NCI-H187 (cell line): ENCODE measurements at places on chromosomes 12 and 14.

DNA sequence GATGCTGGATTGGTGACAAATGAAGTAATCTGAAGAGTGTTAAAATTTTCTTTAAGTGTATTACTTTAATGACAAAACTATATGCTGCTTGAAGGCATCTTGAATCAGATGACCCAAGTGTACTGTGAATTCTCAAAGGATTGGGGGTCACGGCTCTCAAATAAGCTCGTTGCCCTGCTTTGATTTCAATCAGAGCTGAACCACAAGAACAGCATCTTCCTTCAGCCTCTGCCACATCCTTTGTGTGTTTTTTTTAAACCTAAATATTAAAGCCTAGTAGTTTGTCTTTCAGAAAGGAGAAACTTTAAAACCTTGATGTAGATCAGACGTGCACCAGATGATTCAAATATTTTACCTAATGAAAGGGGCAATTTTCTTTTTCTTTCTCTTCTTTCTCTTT lies 11.7 kb downstream of the ELK3 start:
- DNase-seq: no peak

- DNase-seq: no peak
These were observed 73.6 kb downstream of the SAMD4A start for GRCh38 chr14:54640506-54640905.

- DNase-seq: no peak
These were observed 95.2 kb downstream of the KCNA5 start for GRCh38 chr12:5138845-5139244.

GRCh38 chr14:72892103-72892878 lies 1.6 kb downstream of the DPF3 start:
- DNase-seq: no peak

- DNase-seq: no peak
These were observed 33.6 kb upstream of the BDKRB2 start for GRCh38 chr14:96170961-96171592.

DNA sequence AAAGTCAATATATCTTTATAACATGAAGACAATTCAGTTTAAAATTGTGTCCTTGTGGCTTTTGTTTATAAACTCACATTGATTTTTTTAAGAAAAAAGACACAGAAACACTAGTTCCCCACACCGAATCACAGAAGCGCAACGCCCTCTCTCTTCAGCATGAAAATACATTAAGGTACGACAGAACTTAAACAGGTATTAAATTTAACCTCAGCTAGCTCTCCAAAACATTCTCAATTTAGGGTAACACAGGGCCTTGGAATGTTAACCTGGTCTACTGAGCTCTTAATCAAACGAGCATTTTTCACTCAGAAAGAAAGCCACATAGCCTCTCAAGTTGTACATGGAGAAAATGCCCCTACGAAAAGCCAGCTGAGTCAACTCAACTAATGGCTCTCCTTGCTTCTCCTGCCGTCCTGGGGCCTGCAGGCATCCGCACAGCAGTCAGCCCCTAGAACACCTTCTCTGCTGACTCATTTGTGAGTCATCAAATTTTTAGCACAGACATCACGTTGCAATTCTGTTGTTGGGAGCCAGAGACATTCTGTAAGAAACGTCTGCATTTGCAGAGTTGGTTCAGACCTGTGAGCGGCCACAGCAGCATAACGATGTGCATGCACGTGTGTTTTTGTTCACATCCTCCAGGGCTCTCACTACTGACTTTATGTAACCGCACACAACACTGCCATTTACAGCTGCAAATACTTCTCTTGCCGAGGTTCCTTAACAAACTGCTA lies 141.6 kb downstream of the ITPR2 start:
- no peak for DNase-seq

DNA sequence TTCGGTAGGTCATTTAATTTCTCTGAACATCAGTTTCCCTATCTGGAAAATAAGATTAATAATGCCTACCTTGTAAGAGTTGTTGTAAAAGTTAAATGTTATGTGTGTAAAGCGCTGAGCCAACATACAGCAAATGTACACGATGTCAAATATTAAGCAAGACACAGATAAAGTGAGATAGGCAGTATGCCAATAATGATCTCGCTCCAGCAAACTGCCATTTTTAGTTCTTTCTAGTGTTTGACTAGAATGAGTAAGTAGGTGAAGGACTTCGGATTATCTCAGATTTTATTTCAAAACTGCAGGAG lies 840 bp downstream of the DHRS7 start:
- DNase-seq: no peak

GRCh38 chr12:104622928-104623327 lies 166.2 kb downstream of the CHST11 start:
- no peak for DNase-seq

GRCh38 chr12:48388460-48388859 lies 37.7 kb upstream of the ZNF641 start:
- no peak for DNase-seq

DNA sequence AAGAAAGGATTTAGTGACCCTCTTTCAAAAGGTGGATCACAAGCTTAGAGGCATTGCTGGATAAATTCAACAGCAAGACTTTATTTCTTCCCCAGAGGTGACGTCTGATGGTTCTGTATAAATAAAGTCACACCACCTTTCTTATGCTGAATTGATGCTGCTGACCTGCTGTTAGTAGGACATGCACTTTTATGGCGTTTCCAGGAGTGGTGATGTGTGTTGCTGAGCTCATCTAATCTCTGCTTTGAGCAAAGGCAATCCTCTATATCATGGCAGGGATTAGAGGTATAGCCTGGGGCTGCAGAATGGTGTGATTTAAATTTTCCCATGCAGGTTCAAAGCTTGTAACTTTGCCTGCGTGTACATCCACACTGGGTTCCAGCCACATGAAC lies 94.9 kb downstream of the ETV6 start:
- no peak for DNase-seq

DNA sequence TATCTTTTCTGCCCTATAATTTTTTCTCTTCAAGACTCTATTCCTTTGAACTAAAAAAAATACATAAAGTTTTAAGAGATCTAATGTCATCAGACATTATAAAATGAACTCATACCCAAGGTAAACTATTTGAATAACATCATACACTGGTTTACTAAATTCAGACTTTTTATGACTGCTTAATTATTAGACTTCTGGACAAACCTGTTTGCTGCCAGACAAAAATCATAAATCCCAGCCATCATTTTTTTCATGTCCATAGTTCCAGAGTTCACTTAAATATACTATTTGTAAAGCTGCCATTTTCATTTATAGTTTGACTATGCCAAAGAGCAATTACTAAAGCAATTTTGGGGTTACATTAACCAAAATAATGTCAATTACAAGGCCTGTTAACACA lies 34.0 kb downstream of the USP44 start:
- DNase-seq: no peak

DNA sequence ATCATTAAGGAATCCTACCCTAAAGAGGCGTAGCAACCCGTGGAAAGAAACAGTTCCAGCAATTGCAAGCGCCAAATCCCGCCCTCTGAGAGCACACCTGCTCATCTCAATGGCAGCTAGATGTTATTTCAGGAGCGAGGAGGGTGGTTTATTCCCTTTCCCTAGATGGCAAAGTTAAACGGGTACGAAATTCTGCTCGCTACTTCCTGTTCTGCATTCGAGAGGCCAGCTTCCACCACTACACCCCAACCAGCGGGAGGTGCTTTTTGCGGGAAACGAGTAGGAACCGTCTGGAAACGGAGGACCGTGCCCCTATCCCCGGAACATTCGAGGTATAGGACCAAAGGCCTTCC lies 536 bp downstream of the VPS29 start:
- DNase-seq: peak; percentile 43

DNA sequence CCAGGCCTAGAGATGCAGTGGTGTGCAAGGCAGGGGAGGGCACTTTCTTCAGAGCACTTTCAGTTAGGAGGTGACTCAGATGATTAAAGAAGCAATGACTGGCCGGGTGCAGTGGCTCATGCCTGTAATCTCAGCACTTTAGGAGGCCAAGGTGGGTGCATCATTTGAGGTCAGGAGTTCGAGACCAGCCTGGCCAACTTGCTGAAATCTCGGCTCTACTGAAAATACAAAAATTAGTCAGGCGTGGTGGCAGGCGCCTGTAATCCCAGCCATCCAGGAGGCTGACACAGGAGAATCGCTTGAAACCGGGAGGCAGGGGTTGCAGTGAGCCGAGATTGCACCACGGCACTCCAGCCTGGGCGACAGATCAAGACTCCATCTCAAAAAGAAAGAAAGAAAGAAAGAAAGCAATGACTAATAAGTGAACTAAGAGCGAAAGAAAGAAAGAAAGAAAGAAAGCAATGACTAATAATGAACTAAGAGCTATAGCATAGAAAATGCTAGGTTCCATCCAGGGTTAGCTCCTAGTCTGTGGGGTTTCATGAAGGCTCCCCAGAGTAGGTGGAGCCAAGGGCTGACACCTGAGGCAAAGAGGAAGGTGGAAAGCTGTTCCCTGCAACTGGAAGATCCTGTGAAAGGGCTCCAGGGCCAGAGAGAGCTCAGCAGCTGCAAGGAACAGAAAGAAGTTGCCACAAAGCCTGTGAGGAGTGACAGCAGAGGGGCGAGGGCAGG lies 334.5 kb downstream of the CACNA1C start:
- DNase-seq: no peak

GRCh38 chr14:59328454-59328853 lies 136.7 kb downstream of the GPR135 start:
- DNase-seq: no peak

GRCh38 chr14:37697489-37698121 lies 102.2 kb downstream of the TTC6 start:
- DNase-seq: no peak
